ENCODE measurements at places on chromosomes 3 and 15.

DNA sequence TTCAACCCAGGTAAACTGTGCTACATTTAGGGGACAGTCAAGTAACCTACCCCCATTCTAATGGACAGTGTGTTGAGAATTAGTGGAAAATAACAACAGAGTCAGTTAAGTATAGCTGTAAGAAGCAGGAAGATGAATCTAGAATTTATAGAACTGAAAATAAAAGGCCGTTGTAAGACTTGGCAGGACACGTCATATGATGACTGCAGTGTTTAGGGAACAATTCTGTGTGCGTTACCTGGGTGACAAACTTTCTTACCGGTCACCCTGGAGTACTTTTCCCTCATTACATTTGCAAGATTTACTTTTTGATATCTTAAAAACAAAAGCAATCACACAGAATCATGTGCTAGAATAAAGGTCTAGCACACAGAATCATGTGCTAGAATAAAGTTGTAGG, 536.3 kb upstream of the ZNF717 start:
- no peak for DNase-seq

- DNase-seq = no peak
These were observed 57.6 kb upstream of the PLXND1 start for GRCh38 chr3:129663930-129664646.

GRCh38 chr3:87182023-87182422, 45.1 kb upstream of the CHMP2B start:
- DNase-seq = no peak

DNA sequence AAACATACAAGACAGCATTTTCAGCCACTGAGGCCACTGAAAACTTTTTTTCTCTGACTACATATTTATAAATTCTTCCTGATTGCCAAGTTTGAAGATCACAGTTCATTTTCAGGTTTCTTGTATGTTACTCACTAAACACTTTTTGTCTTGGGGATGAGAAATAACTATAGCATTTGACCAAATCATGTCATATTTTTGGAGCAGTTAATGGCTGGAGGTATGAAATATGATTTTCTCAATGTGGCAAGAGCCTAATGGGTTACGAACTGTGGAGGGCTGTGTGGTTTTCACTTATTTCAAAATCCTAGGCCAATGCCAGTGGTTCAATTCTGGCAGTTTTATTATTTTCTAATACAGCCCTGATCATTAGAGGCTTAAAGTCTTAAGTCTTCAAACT, 64.4 kb downstream of the USP13 start:
- no peak for DNase-seq

- DNase-seq = no peak
These were observed 159.4 kb downstream of the ATP10A start for GRCh38 chr15:25703726-25704125.

GRCh38 chr3:158465074-158465473, 105.9 kb upstream of the MLF1 start:
- DNase-seq = no peak

Measured in neural crest cell (in vitro differentiated cells).